ENCODE measurements at places on chromosomes 6 and 20.

DNA sequence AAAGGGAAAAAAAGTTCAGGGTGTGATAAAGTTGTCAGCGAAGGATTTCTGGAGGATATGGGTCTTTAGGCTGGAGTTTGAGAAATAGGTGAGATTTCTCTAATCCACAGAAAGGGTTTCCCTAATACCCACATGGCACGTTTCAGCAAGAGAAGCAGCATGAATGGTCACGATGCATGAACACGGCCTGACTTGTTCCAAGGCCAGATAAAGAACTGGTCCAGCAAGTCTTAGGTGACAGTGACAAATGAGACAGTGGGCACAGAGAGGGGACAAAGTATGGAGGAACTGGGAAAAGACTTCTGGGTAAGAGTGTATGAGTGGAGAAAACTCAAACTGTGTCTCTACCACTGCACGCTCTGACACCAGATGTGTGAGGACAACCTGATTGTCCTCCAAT lies 262.0 kb upstream of the FOXQ1 start:
- DNase-seq, result no peak

DNA sequence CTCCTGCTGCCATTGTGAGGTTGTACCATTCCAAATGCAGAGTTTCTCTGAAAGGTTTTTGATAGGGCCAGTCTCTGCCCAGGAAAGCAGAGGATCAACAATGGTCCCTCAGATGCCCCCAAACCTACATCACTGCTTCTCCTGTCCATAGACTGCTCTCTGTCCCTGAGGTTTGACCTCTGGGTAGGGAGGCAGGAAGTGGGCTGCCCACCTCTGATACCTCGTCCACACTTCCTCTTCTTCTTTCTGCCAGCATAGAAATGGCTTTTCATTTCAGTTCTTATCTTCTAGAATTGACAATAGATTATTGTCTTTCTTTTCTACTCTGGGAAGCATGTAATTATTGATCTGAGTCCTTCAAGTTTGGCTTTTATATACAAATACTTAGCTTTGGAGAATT lies 170.6 kb downstream of the TRMT11 start:
- no peak for DNase-seq

GRCh38 chr6:30800871-30801270 lies 56.5 kb upstream of the IER3 start:
- no peak for DNase-seq

DNA sequence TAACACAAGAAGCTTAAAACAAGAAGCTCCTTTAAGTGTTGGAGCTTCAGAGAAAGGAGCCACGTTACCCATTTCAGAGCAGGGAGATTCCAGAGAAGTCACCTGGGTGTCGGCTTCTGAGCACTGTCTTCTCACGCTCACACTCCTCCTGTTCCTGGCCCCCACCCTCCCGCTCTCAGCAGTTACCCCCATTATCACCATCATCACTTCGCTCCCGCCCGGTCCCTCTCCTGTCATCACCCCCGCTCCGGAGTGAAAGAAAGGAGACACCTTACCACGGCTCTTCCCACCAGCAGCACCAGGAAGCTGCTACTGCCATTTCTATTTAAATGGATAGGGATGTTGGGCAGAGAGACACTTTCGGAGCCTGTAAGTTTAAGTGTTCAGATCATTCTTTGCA lies 123.9 kb downstream of the GMPR start:
- no peak for DNase-seq

- DNase-seq, result no peak
Measured at GRCh38 chr6:166949528-166950442, 6.6 kb downstream of the RNASET2 start.

DNA sequence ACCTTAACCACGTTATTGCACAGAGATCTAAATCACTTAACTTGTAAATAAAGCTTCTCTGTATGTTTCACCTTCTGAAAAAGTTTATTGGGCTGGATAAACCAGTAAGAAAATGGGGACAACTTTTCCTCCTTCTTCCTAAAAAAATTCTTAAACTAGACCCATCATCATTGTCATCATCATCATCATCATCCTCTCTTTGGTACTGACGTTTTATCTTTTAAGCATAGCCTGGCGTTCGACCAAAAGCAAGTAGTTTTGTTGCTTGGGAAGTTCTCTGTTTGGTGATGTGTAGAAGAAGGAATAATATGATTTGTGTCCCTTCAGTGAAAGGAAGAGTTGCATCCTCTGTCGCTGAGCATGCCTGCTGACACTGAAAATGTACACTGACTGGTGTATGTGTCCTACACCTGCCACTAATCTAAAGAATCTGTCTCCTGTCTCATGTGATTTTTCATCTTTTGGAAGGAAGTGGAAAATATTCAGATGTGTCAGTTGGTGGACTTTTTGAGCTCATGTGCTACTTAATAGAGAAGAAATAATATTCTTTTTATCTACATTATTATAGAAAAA lies 2.5 kb downstream of the CLVS2 start:
- DNase-seq, result no peak

DNA sequence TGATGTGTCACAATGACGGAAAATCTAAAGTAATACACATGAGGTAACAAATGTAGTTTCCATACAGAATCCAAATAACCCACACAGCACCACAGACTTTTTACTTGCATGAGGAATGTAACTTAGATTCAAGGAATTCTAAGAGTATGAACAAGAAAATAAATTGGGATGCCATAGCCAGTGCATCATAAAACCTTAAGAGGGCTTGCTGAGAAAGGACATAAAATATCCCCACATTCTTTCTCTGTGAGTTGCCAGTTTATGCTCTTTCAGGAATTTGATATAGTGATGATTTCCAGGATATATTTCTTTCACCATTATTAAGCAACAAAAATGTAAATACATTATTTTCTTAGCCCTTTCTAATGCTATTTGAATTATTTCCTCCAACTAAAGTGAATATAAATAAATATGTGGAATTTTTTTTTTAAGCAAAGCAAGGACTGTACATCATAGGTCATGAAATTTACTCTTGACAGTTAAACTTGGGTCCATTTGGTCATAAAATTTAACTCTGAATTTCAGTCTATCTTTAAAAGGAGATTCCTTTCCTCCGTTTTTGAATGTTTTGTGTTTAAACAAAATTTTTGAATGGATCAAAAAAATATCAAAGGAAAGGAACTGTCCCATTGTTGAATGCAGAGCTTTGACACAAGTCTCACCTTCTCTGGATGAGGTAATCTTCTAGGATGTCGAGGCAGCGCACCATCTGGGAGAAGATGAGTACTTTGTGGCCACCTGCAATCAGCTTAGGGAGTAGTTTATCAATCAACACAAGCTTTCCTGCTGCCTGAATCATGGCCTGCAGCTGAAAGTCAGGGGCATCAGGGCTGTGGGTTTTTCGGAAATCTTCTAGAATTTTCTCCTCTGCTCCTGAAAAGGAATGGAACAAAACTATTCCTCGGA lies 116.3 kb upstream of the EMILIN3 start:
- DNase-seq, result no peak

All from stimulated activated CD8-positive, alpha-beta memory T cell treated with anti-CD3 and anti-CD28 coated beads, Interleukin-2, amount 100 ng/mL, for 1 hour (primary cell).